Activated T-cell treated with anti-CD3 and anti-CD28 coated beads, Interleukin-2, amount 50 U/mL, for 4 hours (primary cell): ENCODE measurements at places on chromosomes 1 and 21. TPM values are rescaled to one million over a fixed set of nuclear protein-coding genes. Genes with fewer than 3 reads are reported as not detected.

DNA sequence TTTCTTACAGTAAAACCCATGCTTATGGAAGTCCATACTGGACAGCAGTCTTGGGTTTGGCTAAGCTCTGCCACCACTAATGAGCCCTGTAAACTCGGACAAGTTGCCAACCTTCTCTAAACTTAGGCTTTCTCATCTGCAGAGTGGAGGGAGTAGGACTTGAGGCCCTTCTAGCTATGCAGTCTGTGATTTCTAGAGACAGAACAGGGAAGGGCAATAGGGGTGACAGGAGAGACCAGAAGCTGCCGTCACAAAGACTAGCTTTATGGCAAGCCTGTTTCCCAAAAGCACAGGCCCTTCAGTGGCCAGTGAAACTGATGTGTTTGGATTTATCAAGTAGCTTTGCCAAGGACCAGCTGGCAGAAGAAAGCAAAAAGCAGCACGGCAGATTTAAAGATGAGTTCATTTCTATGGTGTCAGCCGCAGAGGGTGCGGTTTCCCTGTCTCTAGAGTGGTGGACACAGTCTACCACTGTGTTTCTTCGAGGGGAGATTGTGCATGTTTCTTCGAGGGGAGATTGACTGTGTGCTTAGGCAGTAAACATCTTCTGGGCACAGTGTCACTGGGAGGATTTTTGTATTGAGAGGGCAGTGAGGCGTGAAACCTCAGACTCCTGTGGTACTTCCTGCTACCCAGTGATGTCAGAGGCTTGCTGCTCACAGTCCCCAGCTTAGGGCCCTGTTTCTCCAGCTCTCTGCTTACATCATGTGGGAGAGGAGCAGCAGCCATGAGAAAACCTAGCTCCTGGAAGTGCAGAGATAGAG, 119.0 kb downstream of the ROR1 start:
- no peak for DNase-seq

DNA sequence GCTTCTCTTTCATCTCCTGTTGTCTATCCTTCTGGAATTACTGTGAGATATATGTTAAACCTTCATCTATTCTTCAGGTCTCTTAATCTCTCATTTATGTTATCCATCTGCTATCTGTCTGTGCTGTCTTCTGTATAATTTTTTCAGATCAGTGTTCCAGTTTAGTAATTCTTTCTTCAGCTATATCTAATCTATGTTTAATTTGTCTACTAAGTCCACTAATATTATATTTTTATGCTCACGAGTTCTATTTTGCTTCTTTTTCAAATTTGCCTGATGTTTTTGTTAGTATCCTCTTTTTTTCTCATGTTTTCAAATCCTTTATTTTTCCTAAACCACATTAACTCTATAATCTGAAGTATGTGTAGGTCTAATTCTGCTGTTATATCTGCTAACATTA, 34.6 kb upstream of the PLEKHO1 start:
- DNase-seq = no peak

GRCh38 chr1:60345049-60345448, 271.5 kb upstream of the C1orf87 start:
- no peak for DNase-seq

- DNase-seq = no peak
These were observed 124.2 kb upstream of the OLFM3 start for GRCh38 chr1:102120910-102121309.

- DNase-seq = no peak
These were observed 17.4 kb downstream of the SLC27A3 start for GRCh38 chr1:153792631-153793041.

DNA sequence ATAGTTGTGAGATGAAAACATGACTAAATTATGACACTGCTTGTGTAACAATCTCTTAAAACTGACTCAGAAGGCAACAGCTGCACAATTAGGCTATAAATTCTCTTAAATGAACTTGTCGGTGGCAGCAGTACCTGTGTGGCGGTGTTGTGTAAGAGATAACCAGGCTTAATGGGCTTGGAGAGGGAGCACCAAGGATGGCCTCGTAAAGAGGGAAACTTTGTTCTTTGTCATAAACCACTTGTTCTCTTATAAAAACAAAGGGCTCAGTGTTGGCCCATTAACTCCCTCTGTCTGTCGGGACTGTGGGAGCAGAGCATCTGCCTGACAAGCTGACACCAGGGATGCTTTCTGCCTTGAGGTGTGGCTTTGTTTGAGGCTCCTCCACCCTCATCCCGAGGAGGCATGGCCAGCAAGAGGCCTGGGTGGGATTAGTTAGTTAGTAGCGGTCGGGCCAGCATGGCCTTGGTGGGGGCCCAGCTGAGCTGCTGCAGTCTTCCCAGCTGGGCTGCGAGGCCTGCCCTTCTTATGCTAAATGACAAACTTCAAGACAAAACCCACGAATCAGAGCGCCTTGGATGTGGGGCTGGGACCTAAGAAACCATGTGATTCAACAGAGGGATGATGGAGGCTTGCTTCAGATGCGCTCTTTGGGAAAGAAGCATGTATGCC, 171.4 kb downstream of the CAMTA1 start:
- no peak for DNase-seq

DNA sequence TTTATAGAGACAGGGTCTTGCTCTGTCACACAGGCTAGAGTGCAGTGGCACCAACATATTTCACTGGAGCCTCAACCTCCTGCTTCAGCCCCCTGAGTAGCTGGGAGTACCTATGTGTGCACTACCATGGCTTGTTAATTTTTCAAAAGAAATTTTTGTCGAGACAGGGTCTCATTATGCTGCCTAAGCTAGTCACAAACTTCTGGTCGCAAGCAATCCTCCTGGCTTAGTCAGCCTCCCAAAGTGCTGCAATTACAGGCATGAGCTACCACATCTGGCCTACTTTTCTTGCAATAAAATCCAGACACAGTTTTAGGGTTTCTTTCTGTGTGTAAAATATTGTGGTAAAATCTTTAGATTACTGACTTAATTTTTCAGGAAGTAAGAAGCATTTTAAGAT, 27.9 kb upstream of the NTPCR start:
- DNase-seq = no peak

Gene CHRM3
- 0.46 TPM for total RNA-seq

Gene PATJ
- 3.4 TPM for total RNA-seq
